ENCODE measurements at places on chromosomes 1 and 21.
A peak's percentile ranks its signal among the peaks of the same experiment; 100 is the strongest.

DNA sequence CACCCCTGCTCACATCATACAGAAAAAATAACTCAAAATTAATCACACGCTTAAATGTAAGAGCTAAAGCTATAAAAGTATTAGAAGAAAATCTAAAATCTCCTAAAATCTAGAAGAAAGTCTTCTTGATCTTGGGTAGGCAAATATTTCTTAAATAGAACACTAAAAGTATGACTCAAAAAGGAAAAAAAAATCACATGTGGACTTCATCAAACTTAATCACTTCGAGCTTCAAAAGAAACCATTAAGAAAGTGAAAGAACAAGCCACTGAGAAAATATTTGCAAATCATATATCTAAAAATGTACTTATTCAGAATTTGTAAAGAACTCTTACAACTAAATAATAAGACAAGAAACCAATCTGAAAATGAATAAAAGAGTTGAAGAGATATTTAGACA lies 32.7 kb downstream of the LRRC52 start:
- no peak for DNase-seq

- no peak for DNase-seq
Observed at GRCh38 chr1:25040122-25040685, 110.1 kb upstream of the RUNX3 start.

- DNase-seq = no peak
Observed at GRCh38 chr1:246146804-246147523, 360.1 kb downstream of the SMYD3 start.

DNA sequence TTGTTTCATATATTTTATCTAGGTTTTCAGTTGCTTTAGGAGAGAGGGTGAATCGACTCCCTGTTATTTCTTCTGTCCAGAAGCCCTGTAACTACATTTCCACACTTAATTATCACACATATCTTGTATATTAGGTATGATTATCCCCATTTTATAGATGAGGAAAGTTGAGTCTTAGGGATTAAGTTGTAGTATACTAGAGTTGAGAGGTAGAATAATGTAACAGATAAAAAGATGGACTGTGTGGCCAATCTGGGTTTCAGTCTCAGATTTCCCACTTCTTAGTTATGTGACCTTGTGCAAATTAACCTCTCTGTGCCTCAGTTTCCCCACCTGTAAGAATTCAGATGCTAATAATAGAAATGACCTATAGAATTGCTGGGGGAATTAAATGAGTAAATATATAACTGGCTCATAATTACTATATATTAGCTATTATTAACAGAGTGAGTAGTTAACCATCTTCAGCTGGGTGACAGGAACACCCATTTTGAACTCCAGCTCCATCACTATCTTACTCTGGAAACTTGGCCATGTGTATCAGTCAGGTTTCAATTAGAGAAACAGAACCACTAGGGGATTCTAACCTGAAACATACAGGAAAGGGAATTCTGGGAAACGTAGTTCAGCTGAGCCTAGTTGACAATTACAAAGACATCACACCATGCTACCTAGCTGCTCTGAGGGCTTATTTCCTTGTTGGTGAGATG lies 20.4 kb upstream of the FOXO6 start:
- no peak for DNase-seq

- DNase-seq = no peak
Observed at GRCh38 chr1:21308847-21309652, 18.8 kb upstream of the ECE1 start.

DNA sequence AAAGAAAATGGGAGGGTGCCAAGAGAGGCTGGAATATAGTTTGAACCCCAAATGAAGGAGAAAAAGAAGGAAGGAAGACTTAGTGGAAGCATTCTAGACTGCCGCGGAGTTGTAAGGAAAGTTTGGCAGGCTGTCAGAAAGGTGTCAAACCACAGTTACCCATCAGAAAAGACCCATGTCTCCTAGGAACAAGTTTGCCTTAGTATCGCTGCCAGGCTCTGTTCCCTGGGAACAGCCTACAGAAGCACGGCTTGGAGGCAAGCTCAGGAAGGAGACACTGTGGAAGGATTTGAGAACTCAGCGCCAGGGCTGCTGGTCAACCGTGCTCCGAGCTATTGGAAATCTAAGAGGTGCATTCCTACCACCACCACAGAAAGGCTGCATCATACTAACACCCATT lies 197.4 kb downstream of the RRAGC start:
- DNase-seq = no peak

DNA sequence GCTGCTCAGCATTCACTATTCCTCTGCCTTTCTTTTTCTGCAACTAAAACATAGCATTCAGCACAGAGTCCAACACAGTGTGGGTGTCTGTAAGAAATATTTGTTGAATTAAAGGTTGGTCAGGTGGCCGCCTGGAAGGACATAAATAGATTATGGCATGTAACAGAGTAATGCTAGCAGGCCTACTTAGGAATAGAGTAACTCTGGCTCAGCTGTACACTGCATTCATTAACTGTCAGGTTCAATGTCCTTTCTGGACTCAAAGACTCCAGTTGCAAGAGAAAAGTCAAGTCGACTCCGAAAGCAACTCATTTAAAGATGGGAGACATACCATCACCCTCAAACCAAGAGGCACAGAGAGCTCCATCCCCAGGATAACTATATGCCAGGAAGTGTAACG lies 116.0 kb downstream of the LMX1A start:
- DNase-seq = no peak

- no peak for DNase-seq
Observed at GRCh38 chr1:3536420-3537195, 74.7 kb downstream of the MEGF6 start.

GRCh38 chr1:110471131-110471530 lies 20.2 kb downstream of the PROK1 start:
- DNase-seq = no peak

- DNase-seq = no peak
Observed at GRCh38 chr1:67433837-67434236, 3.6 kb upstream of the SERBP1 start.

DNA sequence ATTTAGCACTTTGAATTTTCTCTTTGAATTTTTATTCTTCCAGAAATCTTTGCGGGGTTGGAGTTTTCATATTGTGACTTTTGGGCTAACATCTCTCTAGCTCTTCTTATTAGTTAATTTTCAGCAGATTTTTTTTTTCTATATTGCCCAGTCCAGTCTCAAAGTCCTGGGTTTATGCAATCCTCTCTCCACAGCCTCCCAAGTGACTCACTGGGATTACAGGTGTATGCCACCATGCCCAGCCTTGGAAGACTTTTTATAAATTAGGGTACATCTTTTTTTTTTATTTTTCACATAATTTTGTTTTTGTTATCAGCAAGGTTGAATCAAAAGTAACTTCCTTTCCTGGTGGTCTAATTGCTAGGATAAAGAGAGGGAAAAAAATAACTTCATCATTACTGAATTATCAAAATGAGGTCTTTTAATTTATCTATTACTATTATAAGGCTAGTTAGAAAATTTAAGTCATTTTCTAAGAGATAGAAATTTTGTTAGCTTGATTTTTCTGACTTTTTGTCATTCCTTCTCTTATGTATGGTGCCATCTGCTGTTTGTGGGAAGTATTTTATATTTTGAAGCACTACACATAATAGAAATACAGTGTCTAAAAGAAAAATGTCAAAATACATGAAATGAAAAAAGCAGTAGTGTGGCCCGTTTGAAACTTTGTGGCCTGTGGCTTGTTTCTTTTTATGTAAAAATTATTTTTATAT lies 273.4 kb upstream of the CACYBP start:
- no peak for DNase-seq

DNA sequence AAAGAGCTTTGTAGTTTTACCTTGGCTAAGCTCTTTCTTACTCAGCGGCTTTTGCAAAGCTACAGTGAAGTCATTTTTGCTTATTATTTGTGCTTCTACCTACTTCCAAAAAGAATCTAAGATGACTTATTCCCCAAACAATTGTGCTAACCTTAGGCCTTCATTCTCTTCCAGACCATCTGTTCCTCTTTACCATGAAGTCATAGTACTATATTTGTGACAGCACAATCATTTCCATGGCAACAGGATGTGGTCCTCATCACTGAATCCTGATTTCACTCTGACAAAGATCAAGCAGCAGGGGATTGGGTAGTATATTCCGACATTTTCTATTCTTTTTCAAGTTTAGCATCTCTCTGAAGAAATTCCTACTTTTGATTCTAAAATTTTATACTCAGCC lies 24.8 kb upstream of the NMNAT2 start:
- DNase-seq = no peak

DNA sequence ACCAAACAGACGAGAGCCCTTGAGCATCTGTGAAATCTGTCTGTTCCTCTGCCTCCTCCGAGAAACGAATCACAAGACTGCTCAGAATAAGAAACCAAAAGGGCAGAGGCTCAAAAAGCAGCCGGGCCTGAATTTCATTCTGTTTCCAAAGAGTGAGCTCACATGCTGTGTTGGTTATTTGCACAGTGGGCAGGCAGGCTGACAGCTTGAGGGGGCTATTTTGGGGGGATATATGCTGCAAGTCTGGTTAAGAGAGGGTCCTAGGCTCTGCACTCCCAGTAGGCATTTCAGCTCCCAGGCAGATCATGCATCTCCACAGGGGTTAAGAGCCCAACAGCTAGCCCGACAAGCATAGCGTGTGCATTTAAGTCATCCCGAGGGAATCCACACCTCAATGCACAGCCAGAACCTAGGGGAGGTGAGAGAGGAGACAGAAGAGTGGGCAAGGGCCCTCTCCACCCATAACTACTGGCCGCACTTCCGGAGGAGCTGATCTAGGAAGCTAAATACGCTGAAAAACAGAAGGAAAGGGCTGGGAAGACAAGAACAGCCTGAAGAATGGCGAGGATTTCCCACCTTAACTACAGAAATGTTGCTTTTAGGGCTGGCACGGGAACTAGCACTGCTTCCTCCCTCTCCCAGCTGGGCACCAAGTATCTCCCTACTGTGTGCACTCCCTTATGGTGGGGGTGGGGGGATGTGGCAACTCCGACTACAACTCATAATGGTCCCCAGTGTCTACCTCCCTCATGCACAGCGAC lies 3.7 kb downstream of the PGBD5 start:
- no peak for DNase-seq

- DNase-seq = no peak
Observed at GRCh38 chr1:247110627-247111258, 6.6 kb upstream of the ZNF669 start.

DNA sequence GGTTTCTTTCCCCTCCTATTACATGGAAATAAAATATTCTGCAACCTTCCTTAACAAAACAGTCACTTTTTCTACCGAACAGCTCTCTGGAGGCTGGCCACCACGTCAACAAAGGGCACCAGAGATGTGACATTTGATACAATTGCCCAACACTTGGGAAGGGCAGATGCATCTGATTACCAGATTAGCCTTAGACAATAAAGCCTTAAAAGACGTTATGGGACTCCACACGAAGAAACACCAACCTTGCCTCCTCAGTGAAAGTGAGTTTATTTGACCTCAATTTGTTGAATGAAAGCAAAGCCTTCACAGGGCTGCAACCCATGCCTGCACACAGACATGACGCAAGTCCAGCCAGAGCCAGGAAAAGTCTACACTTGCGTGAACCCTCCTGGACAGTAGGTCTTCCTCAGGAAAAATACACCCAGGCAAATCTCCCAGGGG lies 136.1 kb downstream of the TGFBR3 start:
- no peak for DNase-seq

- DNase-seq = no peak
Observed at GRCh38 chr21:44530221-44530902, 9.6 kb downstream of the KRTAP10-1 start.

- DNase-seq = peak; percentile 12
Observed at GRCh38 chr21:15976807-15977206, 247.0 kb downstream of the USP25 start.

- no peak for DNase-seq
Observed at GRCh38 chr1:41564741-41565475, 80.4 kb upstream of the EDN2 start.

GRCh38 chr1:164755690-164756089 lies 196.7 kb downstream of the PBX1 start:
- DNase-seq = no peak

GRCh38 chr1:16984717-16985116 lies 4.3 kb upstream of the MFAP2 start:
- no peak for DNase-seq

GRCh38 chr21:26840201-26840600 lies 5.0 kb downstream of the ADAMTS1 start:
- peak; percentile 84 for DNase-seq

DNA sequence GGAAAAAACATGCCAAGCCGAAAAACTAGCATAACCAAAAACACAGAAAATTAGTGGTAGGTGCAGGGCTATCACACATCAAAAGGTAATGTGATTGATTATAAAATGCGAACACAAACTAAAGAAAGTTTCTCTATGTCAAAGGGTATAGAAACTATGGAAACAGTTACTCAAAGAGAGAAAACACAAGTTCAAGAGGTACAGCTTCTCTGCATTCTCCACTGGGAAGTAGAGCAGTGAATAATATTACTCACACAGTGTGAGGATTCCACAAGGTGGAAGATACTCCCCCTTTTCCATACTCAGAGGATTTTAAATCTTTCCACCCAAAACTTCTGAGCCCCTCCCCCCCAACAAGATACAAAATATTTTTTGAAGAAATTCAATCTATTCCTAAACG lies 18.6 kb downstream of the AKT3 start:
- DNase-seq = no peak

GRCh38 chr1:201374364-201374763 lies 3.1 kb downstream of the TNNT2 start:
- no peak for DNase-seq

GRCh38 chr1:51266791-51267190 lies 30.7 kb downstream of the RNF11 start:
- no peak for DNase-seq

GRCh38 chr1:45011837-45012638 lies at the start of gene UROD:
Gene UROD, plus strand, starts transcription at chr1:45012254. Its CDS starts 12 bp downstream, at chr1:45012266.
- DNase-seq = peak; percentile 95

GRCh38 chr1:17700945-17701810 lies 54.0 kb upstream of the ACTL8 start:
- DNase-seq = no peak

GRCh38 chr21:35394634-35395369 lies 345.7 kb upstream of the RUNX1 start:
- DNase-seq = no peak

- DNase-seq = peak; percentile 39
Observed at GRCh38 chr1:52636721-52637695, 4.0 kb downstream of the SHISAL2A start.

DNA sequence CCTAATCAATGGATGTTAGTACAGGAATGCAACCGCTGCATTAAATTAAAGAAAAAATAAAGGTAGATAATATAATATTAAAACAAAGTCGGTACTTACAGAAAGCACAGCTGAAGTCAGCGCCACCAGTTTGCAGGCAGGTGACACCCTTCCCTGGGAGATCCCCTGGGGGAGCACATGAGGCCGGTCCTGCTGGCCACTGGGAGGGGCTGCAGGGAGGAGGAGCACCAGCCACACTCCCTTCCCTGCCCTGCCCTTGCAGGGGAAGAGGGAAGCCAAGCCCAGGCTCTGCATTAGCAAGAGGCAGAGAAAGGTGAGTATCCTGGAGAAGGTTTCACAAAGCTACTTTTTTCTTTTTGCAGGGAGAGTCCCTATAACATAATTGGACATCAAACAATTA lies 507.0 kb downstream of the AJAP1 start:
- DNase-seq = no peak

DNA sequence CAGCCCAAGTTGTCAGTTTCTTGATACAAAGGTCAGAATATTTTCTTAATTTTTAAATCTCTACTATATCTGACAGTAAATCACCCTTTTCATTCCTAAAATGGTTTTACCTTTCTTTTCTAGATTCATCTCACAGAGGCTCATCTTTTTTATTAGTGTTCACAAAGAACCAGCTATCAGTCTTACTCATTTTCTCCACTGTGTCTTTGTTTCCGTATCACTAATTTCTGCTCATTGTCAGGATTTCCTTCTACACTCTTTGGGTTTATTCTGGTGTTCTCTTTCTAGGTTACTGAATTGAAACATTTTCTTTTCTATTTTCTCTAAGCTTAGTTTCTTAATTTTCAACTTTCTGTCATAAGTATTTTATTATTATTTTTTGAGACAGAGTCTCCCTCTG lies 8.7 kb downstream of the AGPAT3 start:
- no peak for DNase-seq

All from DND-41 (cell line).